ENCODE measurements at places on chromosomes 1 and 21. TPM values are rescaled to one million over a fixed set of nuclear protein-coding genes. Genes with fewer than 3 reads are reported as not detected.

DNA sequence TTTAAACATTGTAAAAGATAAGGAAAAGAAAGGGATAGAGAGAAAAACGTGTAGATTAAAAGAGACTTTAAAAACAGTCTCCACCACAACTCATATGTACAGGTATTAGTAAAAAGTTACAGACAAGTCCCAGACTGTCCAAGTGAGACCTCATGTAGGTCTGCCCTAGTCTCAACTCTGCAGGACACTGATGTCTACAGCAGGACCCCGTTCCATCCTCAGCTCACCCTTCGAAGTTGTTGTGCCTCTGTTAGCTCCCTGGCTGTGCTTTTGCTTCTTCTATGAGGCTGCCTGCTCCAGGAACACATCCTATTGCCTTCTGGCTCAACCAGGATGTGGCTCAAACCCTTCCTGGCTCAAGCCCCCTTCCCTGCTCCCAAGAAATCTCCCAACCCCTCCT lies 72.9 kb upstream of the FBXO28 start:
- DNase-seq: no peak

GRCh38 chr1:91046766-91047165 lies 24.9 kb upstream of the ZNF644 start:
- DNase-seq: no peak

- DNase-seq: no peak
These were observed 49.5 kb downstream of the FASLG start for GRCh38 chr1:172708452-172708851.

- no peak for DNase-seq
These were observed 9.2 kb upstream of the TFF1 start for GRCh38 chr21:42375506-42375905.

DIO1 gene
- total RNA-seq: not detected

RGS1 gene
- total RNA-seq: 56.4 TPM
